Pancreas (tissue), 10 donors: ENCODE measurements at places on chromosomes 16 and 17. TPM values are rescaled to one million over a fixed set of nuclear protein-coding genes. Genes with fewer than 3 reads are reported as not detected.

Gene ABCC3
- total RNA-seq: 67.2 TPM

Gene SETD1A
- 8.1 TPM for total RNA-seq

DNA sequence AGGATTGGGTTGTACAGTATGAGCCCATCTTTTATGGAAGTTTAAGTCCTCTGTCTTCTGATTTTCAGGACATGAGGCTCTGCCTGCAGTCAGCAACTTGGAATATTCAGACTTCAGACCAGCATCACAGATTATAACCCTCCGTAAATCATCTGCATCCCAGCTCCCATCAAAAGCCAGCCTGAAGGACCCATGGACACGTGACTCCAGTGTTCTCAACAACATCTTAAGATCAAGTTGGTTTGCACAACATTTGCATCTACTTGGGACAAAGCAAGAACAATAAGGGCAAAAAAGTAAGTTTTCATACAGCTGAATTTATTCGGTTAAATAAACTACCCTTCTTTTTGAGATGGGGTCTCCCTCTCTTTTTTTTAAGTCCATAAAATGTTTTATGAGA is 12.7 kb downstream of the TMC5 start:
- H3K27ac ChIP-seq: peak overlapping the region; percentile 88
- DNase-seq: no peak
- H3K36me3 ChIP-seq: no peaks in the 10 kb centered on the region
- peaks cover 34% of the 10 kb centered on the region for H3K4me1 ChIP-seq

GRCh38 chr16:85279825-85280545 is 167.7 kb upstream of the CIBAR2 start:
- no peaks in the 10 kb centered on the region for H3K4me1 ChIP-seq
- H3K4me3 ChIP-seq: no peak overlapping the region
- no peak for DNase-seq

DNA sequence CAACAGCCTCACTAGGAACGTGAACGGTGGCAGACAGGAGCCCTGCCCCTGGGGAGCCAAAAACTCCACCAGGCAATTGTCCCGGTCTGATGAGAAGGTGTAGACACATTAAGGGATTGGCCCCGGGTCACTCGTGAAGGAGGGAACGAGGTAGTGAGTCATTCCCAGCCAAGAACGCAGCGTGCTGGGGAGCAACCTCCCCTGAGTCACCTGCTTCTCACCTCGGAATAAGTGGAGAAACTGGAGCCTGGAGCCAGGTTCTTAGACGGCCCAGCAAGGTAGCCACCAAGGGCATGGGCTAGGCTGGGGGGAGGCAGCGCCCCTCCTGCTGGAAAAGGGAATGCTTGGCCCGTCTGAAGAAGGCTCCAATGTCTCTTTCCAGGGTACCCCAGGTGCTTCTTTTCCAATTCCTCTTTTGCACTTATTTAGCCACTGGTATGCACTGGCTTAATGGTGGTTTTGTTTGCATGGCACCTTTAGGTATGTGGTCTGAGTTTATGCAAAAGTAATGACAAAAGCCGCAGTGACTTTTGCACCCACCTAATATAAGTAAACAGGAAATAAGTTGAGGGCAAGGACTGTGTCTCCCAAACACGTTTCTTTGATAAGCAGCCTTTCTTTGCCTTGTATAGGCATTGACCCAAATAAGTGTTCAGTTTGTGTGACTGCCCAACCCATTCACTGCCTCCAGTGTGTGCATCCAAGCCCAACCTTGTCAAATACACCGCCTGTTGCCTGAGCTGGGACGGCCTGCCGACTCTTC is 1.8 kb upstream of the HELZ start:
- no peaks in the 10 kb centered on the region for H3K27me3 ChIP-seq
- DNase-seq: peak; percentile 57
- no peak overlapping the region for H3K27ac ChIP-seq
- peak overlapping the region; percentile 96 for H3K4me3 ChIP-seq
